Lung microvascular endothelial cell (primary cell): ENCODE measurements at places on chromosomes 6 and 20. TPM values are rescaled to one million over a fixed set of nuclear protein-coding genes. Genes with fewer than 3 reads are reported as not detected.

- DNase-seq: no peak
These were observed 75.0 kb downstream of the FAM120B start for GRCh38 chr6:170381562-170381961.

Gene DZANK1
- total RNA-seq: 0.40 and 0.44 TPM in 2 replicates

DNA sequence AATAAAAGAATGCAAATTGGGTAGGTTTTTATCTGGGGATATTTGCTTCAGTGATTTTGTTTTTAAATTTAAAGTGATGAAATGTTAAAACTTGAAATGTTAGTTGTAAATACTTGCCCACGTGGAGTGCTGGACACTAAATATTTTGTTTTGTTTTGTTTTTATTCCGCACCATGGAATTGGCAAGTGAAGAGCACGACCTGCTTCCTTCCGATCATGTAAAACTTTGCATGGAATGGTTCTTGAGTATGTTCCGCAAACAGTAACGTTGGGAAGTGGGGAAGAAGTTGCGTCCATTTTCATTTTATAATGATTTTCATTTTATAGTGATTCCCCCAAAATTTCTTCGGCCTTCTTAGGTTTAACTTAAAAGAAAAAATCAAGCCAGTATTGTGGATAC is 765 bp downstream of the IRAK1BP1 start:
- peak; percentile 15 for DNase-seq

- DNase-seq: peak; percentile 82
These were observed 1.6 kb upstream of the KIF16B start for GRCh38 chr20:16574656-16575355.

- DNase-seq: no peak
These were observed 5.9 kb downstream of the SMAP1 start for GRCh38 chr6:70673601-70674000.

Gene NOX3
- not detected in 2 replicates for total RNA-seq

DNA sequence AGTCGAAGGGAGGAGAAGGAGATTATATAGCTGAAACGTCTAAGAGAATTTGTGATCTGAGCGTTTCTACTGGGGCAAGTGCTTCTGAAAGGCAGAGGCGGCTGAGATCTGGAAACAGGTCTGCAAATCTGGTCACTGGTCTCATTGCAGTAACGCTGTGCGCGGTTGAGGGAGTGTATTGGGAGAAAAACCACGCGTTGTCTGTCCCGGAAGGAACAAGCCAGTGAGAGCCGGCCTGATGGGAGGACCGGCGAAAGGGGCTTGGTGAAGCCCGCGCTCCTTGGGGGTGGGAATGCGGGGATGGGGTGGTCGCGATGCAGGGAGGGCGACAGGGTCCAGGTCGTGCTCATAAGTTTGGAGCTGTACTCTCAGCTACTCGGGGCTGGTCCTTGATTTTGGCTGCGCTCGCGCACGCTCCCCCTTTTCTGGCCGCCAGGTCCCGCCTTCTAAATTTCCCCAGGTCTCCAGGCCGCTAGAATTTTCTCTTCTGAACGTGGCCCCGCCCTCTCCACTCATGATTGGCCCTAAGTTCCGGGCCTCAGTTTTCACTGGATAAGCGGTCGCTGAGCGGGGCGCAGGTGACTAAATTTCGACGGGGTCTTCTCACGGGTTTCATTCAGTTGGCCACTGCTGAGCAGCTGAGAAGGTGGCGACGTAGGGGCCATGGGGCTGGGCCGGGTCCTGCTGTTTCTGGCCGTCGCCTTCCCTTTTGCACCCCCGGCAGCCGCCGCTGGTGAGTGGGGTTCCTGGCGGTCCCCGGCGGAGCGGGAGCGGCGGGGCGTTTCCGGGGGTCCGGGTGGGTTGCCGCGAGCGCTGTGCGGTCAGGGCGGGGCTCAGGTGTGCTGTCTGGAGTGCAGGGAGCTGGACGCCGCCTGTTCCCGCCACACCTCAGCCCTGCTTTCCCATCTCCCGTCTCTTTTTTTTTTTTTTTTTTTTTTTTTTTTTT is at the start of gene MICB:
Gene MICB (plus strand): TSS at position 615 of the 946 bp plus-strand sequence. CDS start 49 bp downstream, at position 664.
- DNase-seq: peak; percentile 81

Gene LRP11
- 8.1 and 18.8 TPM in 2 replicates for total RNA-seq

Gene TENT5A
- total RNA-seq: 0.60 and 2.6 TPM in 2 replicates

- peak; percentile 58 for DNase-seq
These were observed 913.0 kb downstream of the C6orf118 start for GRCh38 chr6:164396071-164397047.

DNA sequence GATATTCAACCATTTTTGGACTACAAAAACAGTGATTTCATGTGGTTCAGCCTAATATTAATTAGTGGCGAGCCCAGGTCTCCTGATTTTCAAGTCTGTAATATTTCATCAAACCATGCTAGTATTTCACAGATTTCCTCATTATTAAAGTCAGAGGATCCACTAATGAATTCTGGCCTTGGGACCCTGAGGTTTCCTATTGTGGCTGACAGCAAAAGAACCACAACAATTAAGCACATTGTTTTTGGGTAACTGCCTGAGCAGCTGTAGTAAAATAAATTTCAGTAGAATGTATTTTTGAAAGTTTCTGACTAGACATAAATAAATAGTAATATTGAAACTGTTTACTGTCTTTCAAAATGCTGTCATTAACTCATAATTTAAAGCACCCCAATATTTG is 630.7 kb upstream of the MMS22L start:
- DNase-seq: no peak

- DNase-seq: no peak
These were observed 56.8 kb downstream of the KHDRBS2 start for GRCh38 chr6:62229231-62229630.

DNA sequence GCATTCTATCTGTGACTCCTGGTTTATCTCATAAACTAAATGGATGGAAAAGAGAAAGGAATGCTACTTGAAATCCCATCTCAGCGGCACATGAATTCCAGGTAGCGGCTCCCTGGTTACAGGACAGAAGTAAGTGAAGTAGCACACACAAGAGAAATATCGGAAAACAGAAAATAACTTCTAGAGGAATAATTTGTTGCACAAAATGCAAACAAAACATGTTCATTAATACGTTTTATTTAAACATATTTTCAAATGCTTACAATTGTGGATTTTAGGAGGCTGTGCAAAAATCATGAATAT is 26.5 kb upstream of the RPS6KA2 start:
- no peak for DNase-seq

DNA sequence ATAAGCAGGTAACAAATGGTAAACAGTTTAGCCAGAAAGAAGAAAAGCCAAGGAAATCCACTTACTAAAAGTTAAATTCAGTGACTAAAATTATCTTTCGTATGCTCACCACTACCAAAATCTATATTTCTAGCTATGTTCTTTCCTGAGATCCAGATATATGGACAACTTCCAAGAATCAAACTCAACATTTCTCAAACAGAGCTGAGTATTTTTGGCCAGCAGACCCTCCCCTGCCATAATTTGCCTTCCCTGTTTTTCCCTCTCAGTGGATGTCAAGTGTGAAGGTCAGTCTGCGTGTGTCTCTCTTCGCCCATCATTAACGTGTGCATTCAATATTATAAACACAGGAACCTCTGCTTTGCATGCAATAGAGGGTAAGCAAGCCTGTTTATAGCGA is 42.0 kb downstream of the PRKN start:
- DNase-seq: no peak

Gene TCF21
- total RNA-seq: not detected in 2 replicates

DNA sequence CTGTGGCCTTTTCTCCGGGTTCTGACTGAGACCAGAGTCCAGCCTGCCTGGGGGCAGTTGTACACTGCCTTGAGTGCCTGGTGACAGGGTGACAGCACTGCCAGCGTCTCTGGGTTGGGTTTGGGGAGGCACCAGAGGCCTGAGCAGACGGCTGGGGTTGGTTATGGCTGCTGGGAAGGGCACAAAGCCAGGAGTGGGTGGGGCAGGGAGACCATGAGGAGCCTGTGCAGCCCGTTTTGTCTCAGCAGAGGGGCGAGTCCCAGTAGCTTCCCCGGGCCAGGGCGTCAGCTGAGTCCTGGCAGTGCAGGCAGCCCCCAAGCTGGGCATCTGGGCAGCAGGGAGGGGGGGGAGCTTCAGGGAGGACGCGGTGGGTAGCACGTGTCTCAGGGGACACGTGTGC is 15.3 kb upstream of the SULF2 start:
- DNase-seq: no peak

- no peak for DNase-seq
These were observed 905.4 kb upstream of the FLRT3 start for GRCh38 chr20:15242773-15243172.

Gene PLCB4
- 2.2 and 8.9 TPM in 2 replicates for total RNA-seq

Gene TDRD6
- total RNA-seq: under 0.01 TPM in 1 of 2 replicates, not detected in the other

DNA sequence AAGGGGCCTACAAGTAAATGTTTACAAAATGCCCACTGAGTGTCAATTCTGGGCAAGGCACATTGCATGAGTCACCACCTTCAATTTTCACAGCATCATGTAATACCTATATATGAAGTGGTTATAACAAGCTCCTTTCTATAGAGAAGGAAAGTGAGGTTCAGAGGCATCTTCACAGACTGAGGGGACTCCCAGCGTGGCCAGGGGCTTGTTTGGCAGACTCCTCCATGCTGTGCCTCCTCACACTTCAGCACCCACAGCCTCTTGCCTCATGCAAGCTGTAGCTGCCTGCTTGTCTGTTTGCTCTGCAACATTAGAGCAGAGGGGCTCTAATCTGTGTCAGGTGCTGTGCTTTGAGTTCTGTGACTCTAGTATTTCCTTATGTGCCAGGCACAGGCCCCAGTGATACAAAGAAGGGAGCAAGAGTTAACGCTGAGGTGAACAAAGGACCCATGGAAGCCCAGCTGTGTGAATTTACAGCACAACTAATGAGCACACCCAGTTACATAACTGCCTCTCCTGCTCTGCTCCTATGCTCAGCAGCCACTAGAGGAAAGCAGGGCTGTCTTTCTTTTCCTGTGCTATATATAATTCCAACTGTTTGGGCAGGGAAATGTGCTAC is 72.3 kb downstream of the ZHX3 start:
- peak; percentile 65 for DNase-seq

- peak; percentile 91 for DNase-seq
These were observed 180.0 kb downstream of the TMEM242 start for GRCh38 chr6:157143171-157143889.

Gene SLC22A3
- under 0.01 TPM in 1 of 2 replicates, not detected in the other for total RNA-seq

- DNase-seq: no peak
These were observed 76.3 kb upstream of the FYN start for GRCh38 chr6:111949546-111949945.

- DNase-seq: no peak
These were observed 2.9 kb downstream of the SLC2A4RG start for GRCh38 chr20:63742381-63743024.

Gene CFAP206
- total RNA-seq: under 0.01 and 0.22 TPM in 2 replicates

GRCh38 chr6:16824845-16825685 is 63.8 kb upstream of the ATXN1 start:
- DNase-seq: no peak

Gene ARMC2
- total RNA-seq: 0.22 and 0.99 TPM in 2 replicates

- DNase-seq: no peak
These were observed 61.1 kb downstream of the CAP2 start for GRCh38 chr6:17454316-17455005.

Gene LHFPL5
- not detected in 2 replicates for total RNA-seq

Gene CDH26
- 0.22 and 0.40 TPM in 2 replicates for total RNA-seq

GRCh38 chr6:114810468-114810867 is 467.6 kb upstream of the HS3ST5 start:
- DNase-seq: no peak

- DNase-seq: no peak
These were observed 124.0 kb downstream of the JARID2 start for GRCh38 chr6:15369838-15370237.

DNA sequence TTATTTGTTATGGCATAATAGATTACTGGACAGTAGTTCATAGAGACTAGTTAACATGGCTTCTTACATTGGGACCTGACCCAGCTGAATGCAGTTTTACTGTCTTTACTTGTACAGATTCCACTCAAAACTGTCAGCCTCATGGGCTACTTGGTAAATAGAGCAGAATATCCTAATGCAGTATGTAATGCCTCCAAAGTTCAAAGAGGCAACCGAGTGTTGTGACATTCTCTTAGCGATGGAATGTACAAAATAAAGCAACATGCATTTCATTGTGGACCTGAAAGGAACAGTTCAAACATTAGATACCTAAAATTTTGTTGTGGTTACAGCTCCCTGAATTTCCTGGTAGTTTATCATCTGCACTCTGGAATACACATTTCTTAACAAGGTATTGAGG is 29.1 kb upstream of the RGS17 start:
- no peak for DNase-seq

DNA sequence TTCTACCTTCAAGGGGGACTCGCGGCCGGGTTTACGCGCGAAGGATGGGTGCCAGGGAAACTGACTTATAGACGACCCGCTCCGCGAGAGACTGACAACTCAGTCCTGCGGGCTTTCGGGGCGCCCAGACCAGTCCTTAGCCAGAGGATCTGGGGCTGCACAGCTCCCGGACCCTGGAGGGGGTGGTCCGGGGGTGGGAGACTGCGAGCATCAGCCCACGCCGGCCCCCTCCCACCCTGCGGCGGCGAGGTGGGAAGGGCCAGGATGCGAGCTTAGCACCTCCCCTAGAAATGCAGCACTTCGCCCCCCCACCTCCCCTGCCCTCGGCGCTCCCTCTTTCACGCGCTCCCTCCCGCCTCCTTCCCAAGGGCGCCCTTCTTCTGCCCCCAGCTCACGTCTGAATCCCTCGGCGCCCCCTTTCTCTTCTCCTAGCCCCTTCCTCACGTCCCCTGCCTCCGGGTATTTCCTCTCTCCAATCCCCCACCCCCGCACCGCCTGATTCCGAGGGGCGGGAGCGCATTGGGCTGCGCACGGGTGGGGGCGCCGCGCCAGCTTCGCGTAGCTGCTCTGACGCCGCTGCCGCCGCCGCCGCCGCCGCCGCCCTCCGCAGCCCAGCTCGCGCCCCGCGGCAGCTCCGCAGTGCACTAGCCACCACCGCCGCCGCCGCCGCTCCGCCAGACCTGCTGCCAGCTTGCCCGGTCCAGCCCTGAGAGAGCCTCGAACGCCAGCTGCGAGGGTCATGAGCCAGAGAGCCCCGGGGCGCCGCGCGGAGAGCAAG is at the start of gene SLC32A1:
Gene SLC32A1 (plus strand): TSS at position 639 of the 778 bp plus-strand sequence. CDS start 239 bp downstream, outside the sequence.
- DNase-seq: no peak

Gene DEFB132
- total RNA-seq: not detected in 2 replicates

Gene SLC35D3
- total RNA-seq: not detected in 2 replicates

DNA sequence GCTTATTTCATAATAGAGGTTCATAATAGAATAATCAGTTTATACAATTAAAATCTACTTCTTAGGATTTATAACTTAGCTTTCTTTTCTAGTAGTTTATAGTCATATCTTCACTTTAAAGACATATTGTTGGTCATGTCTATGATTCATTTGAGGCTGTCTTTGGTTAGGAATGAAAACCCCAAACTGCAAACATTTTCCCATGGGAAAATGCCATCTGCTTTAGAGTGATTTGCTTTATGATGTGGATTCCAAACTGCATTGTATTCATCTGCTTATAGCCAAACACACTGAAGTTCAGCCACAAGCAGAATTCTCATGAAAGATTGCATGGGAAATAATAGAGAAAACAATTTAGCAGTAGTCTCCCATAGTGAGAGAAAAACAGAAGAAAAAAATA is 128.0 kb downstream of the RFPL4B start:
- DNase-seq: no peak

Gene ZNF311
- under 0.01 and 0.22 TPM in 2 replicates for total RNA-seq

- DNase-seq: no peak
These were observed 2.1 kb downstream of the FKBP1C start for GRCh38 chr6:63213325-63213724.
